GM10248 (cell line): ENCODE measurements at places on chromosomes 6 and 20.

GRCh38 chr6:22737331-22737730 lies 168.0 kb downstream of the HDGFL1 start:
- DNase-seq = no peak

- no peak for DNase-seq
Observed at GRCh38 chr6:160041608-160042007, 72.7 kb downstream of the IGF2R start.

DNA sequence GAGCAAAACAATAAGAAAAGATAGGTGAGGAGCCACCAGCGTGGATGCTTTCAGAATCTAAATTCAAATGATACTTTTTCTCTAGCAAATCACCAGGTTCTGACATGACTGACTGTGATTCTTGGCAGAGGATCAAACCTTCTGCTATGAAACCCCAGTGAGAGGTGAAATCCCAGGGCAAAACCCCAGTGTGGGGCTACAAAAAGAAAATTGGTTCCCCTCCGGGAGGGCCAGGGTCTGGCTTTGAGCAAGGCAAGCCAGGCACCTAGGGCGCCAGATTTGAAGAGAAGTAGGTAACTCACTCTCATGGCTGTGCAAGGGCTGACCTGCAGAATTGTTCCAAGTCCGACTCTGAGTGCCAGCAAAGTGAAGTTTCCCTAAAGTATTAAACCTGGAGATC lies 20.2 kb upstream of the RALGAPA2 start:
- DNase-seq = no peak

DNA sequence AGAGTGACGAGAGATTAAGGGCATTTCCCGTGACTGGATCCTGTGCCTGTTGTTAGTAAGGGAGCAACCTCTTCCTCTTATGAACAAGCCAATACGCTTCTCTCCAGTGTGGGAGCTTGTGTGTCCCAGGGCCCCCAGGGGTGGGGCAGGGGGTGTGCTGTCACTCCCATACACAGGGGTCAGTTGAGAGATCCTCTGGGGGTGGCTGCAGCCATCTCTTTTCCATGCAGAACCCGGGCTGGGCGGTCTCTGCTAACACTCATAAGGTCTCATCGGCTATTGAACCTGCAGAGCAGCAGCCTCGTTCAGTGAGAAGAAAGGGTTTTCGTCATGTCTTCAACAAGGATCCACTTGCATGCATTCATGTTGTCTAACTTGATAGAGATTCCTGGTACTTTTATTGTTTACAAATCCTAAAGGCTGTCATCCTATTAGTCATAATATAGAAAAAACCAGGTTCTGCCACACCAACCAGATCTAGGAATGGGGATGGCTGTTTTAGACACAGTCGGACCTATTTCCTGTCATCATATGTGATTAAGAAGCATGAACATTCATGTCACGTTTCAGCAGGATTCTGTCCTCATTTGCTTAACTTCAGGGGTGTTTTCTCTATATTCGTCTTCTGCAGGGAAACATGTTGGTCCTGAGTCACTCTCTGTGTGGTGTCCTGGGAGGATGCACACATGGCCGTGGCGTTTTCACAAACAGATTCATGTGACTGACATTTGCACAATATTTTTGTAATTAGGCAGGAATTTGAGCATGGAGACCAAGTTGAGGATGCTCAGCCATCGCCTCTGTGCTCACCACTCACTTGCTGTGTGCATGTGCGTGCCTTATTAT lies 13.3 kb upstream of the THBS2 start:
- no peak for DNase-seq

DNA sequence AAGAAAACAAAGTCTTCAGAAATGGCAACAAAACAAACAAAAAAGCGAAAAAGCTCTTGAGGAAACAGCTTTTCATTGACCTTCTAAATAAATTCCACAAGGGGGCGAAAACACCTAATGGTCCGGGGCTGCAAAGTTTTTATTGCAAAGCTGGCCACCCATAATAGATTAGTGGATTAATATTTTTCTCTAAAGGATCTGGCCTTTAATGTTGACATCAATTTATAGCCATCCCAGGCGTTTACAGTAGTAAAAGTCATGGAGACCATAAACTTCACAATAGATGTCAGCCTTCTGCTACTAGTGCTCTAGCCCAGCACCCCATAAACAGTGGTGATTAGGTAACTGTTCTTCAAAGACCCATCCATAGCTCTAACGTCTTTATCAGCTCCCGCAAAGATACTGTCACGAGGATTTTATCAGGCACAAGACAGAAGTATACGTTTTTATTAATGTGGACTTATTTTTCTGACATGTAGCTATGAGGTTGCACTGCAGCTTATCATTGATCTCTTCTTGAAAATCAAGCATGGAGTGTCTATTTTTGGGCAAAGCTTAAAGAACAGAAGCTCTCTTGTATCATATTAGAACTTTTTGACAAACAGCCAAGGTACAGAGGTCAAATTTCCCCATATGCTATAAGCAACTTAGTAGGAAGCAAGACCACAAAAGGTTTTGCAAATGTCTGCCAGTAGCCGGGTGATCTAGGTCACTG lies 4.7 kb downstream of the CITED2 start:
- peak; percentile 33 for DNase-seq

GRCh38 chr20:53138454-53139262 lies 166.5 kb downstream of the TSHZ2 start:
- DNase-seq = peak; percentile 13

DNA sequence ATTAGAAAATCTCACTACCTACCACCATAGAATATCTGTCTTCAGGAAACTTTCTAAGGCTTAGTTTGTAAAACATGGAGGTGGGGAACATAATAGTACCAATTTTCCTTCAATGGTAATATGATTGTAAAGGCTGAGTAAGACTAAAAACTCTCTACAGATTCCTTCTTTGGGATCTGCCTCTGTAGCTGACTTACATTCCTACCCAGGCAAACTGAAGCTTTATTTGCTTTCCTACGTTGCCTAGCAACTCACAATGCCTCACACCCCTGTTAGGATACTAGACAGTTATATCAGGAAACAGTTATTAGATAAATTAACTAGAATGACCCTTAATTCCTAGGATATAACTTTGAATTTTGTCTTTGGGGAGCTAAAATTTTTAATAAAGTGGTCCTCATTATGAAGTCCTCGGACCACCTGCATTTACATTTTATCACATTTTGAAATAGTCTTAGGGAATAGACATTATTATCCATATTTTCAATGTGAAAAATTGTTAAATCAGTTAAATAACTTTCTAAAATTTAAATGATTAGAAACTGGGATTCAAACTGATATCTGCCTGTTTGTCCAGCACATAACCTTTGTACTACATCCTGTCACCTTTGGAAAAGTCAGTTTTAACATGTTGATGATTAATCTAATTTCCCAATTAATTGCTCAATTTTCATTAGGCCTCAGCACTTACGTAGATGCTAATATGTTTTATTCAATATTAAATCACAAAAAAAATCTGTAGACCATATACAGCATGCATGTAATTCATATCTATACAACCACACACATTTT lies 591.4 kb downstream of the RNF144B start:
- no peak for DNase-seq

GRCh38 chr20:56158489-56158888 lies 90.0 kb upstream of the MC3R start:
- DNase-seq = no peak

GRCh38 chr20:16434062-16434664 lies 139.1 kb downstream of the KIF16B start:
- DNase-seq = peak; percentile 48

- no peak for DNase-seq
Observed at GRCh38 chr6:95519228-95520037, 57.9 kb upstream of the MANEA start.

GRCh38 chr6:32291543-32291942 lies 67.7 kb upstream of the NOTCH4 start:
- no peak for DNase-seq

DNA sequence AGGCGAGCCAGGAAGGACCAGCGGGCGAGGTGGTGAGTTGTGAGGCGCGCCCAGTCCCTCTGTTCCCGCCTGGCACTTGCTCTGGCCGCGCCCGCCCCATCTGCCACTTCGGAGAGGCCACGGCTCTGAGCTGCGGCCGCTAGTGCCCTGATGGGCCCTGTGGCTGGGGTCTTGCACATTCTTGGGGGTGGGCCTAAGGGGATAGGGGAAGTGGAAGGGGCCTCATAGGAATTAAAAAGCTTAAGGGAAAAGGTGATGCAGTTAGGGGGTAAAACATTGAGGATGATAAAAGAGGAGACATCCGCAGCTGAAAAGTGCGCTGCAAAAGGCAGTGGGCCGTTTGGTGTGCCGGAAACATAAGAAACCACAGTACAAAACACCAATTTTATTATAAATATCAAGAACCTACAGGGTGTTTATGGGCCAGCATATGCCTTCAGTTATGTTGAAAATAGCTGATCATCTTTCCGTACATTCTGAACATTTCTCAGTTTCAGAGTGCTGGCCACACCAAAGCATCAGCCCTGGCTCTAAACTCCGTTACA lies 1.1 kb upstream of the PSMB8 start:
- no peak for DNase-seq

GRCh38 chr20:51752343-51752951 lies 15.7 kb downstream of the ATP9A start:
- no peak for DNase-seq

- DNase-seq = peak; percentile 85
Observed at GRCh38 chr20:25058051-25058846, at the start of gene ACSS1. Gene ACSS1, minus strand, starts transcription at chr20:25058139. Its CDS starts 37 bp downstream, at chr20:25058102.

GRCh38 chr6:89385846-89386245 lies 26.2 kb downstream of the RRAGD start:
- DNase-seq = no peak

GRCh38 chr6:21390532-21391213 lies 202.9 kb upstream of the SOX4 start:
- DNase-seq = no peak

GRCh38 chr20:17029698-17030097 lies 197.1 kb upstream of the PCSK2 start:
- no peak for DNase-seq

GRCh38 chr6:15297895-15298590 lies 52.2 kb downstream of the JARID2 start:
- DNase-seq = no peak

DNA sequence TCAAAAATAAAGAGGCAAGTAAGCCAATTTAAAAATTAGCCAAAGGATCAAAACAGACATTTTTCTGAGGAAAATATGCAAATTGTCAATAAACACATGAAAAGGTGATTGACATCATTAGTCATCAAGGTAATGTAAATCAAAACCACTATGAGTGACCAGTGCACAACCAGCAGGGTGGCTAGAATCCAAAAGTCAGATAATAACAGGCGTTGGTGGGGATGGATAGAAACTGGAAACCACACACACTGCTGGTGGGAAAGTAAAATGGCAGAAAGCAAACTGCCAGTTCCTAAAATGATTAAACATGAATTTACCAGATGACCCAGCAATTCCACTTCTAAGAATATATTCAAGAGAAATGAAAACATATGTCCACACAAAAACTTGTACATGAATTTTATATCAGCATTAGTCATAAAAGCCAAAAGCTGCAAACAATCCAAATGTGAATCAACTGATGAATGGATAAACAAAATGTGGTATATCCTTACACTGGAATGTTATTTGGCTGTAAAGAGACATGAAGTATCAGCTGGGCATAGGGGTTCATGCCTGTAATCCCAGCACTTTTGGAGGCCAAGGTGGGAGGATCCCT lies 74.8 kb upstream of the MBOAT1 start:
- no peak for DNase-seq

DNA sequence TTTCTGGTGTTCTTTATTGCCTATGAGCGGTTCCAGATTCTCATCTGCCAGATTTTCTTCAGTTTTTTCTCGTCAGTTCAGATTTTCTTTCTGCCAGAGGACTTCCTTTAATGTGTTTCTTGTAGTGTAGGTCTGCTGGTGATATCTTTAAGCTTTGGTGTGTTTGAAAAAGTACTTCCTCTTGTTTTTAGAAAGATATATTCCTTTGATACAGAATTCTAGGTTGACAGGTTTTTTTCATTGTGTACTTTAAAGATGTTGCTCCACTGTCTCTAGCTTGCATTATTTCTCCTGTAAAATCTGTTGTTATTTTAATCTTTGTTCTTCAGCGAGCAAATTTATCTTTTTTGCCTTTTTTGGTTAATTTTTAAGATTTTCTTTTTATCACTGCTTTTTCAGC lies 36.9 kb downstream of the ASXL1 start:
- no peak for DNase-seq

DNA sequence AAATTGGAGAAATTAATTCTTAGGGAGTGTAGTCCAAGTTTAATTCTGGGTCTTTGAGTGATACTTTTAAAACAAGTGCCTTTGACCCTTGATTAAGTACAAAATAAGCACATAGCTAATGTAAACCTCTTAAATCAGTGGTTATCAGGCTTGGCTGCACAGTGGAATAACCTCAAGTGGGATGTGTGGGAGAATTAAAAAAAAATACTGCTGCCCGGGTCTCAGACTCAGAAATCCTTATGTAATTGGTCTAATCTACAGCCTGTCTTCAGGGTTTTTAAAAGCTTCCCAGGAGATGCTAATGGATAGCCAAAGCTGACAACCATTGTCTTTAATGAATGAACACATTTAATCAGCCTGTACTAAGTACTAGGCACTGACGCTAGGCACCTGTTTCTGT lies 28.5 kb upstream of the TMEM14A start:
- no peak for DNase-seq

DNA sequence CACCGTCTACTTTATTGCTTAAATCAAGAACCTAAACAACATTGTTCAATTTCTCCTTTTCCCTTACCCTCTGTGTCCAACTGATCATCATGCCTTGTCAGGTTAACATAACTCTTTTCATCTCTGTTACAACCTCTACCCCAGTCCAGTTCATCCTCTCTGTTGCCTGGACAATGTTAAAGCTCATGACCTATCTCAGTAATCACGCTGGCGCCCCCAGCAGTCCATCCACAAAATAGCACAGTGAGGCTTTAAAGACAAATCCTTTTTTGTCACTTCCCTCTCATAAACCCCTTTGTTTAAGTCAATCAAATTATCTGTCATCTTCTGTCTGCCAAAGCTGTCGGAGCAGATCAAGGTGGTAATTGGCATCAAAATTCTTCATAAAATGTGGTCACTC lies 140.1 kb downstream of the QKI start:
- DNase-seq = peak; percentile 28

DNA sequence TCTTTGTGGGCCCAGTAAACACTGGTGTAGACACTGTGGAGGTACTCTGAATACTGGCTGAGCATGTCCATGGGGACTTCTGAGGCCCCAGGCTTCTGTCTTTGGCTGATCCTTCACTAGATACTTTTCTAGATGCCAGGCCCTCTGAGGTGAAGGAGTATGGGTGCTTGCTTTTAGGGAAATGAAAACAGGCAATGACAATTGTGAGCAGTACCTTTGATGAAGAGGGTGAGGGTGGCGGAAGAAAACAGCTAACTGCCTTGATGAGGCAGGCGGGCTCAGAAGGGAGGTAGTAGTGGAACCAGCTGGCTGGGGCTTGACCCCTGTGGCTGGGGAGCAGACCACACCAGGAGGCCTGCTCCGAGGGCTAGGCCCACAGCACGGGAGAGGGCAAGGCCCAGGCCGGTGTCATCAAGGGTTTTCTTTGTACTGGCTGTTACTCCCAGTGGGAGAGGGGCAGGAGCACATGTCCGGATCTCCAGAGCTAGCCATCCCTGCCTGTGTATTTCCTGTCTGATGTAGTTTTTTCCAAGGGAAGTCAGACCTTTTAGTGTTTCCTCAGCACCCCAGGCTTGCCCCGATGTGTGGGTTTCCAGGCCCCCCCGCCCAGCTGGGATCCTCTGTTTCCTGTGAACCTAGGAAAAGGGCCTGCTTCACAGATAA lies 3.9 kb downstream of the PLCG1 start:
- no peak for DNase-seq
